NCI-H524 (cell line): ENCODE measurements at places on chromosomes 1 and 21.
A peak's percentile ranks its signal among the peaks of the same experiment; 100 is the strongest.

DNA sequence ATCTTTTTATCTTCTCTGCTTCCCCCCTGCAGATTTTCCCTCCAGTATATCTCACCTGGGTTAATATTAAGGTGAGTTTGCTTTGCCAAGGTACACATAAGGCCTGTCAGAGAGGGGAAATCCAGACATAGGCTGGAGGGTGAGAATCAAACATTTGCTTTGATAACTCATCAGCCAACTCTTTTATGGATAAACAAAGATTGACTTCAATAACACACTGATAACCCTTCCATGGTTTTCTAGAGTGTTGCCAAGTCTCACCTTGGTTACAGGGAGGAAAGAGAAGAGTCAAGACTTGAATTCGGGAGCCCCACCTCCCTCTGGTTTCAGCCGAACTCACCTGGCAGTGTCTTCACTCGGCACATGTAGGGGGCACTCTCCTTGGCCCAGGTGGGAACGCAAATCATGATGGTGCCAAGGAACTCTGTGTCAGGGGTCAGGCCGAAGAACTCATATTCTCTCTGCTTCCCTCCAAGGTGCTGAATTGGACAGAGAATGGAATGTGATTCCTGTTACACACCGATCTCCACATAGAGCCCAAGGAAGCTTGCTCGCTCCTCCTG, 15.1 kb downstream of the IL22RA1 start:
- no peak for DNase-seq

DNA sequence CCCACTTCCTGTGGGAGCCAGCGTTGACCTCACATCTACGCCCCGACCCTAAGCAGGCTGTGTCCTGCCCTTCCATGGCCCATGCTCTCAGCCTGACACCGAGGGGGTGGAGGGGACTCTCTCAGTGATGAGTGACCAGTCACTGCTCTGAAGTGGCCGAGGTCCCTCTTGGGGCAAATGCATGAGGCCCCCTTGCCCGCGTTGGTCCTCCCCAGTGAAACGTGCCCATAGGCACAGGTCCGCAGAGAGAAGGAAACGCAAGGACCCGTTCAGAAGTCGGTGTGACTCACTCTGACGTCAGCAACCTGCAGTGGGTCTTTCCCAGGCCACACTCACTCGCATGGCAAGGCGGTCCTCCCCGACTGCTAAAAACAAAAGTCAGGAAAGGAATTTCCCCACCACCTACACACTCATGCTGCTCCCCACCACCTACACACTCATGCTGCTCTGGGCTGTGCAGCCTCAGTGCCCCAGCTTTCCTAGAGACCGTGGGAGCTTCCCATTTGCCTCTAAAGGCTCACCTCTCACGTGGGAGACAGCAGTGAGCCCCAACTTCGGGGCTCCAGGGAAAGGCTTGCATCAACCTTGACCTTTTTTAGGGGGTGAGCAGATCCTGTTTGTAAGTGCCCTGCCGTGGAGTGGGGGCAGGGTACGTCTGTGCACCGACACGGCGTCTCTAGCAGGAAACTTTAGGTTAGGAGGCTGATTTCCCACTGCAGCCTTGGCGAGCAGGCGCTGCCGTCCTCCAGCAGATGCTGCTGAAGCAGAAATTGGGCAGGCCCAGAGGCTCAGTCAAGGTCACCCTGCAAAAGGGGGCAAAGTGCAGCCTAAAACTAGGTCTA, 11.4 kb downstream of the UBASH3A start:
- DNase-seq, result no peak

- no peak for DNase-seq
These were observed 25.5 kb upstream of the MTMR11 start for GRCh38 chr1:149962039-149962647.

DNA sequence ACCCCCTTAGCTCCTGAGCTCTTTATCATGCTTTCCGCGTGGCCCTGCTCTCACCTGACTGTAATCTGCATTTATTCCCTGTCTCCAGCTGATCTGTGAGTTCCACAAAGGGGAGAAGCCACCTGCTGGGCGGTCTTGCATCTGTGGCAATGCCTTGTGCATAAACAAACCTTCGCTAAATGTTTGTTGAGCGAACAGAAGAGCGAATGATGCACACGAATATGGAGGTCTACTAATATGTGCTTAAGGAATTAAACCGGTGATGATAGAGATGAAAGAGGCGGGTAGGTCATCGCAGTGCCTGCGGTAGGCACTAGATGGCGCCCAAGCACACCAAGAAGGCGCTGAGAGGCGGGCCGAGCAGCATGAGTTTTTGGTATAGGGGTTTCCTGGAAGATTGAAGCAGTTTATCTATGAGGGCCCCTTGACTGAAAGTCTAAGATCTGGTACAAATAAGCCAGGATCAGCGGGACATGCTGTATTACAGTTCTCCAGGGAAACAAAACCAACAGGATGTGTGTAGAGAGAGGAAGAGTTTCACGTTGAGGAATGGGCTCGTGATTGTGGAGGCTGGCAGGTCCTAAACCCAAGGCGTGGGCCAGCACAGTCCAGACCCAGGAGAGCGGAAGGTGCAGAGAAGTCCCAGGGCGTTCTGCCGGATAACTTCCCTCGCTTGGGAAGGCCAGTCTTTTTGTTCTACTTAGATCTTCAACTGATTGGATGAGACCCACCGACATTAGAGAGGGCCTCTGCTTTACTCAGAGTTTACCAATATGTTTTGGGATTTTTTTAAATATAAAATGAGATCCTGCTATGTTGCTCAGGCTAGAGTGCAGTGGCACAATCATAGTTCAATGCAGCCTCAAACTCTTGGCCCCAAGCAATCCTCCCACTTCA, 34.7 kb downstream of the TOMM20 start:
- DNase-seq, result peak; percentile 55

DNA sequence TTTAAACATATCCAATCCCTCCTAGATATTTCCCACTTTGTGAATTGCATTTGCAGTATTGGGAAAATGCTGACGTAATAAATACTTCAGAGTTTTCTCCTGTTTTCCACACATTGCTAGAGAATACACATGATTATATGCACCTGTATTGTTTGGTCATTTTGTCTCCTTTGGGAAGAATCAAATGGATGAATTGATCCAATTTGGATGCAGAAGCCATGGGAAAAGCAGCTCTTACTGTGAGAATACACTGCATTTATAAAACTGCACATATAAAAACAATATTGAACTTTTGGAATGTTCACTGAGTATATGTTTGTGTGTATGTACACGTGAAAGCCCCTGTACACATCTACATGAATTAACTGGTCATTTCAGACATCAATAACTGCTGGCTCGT, 306.6 kb upstream of the LYPLAL1 start:
- DNase-seq, result no peak

- DNase-seq, result peak; percentile 16
These were observed 20.8 kb downstream of the EPHA8 start for GRCh38 chr1:22584001-22584562.

DNA sequence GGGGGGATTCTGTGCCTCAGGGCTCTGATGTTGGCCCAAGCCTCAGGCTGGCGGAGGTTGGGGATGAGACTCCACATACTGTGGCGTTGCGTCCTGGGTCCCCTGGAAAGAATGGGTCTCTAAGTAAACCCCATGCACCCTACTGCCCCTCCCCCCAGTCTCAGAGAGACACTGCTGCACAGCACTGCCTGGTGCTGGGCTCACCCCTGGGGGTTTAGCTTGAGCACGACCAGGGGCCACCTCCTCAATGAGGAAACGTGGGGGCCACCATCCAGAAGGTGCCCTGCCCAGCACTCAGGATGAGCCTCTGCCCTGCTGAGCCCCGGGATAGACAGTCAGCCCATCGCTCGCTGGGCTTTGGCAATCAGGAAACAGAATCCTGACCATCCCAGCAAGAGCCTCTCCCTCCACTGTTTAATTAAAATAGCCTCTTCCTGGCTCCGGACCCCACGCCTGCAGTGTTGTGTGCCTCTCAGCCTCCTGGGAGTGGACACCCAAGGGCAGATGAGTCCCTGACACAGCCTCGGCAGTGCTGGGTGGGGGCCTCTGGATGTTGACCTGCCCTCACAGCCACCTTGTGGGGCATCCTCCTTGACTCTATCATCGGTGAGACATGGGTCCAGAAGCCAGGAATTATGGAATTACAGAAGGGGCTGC, 3.5 kb upstream of the KRTAP10-4 start:
- no peak for DNase-seq

GRCh38 chr1:40599926-40600325, 65.6 kb downstream of the RIMS3 start:
- DNase-seq, result no peak

DNA sequence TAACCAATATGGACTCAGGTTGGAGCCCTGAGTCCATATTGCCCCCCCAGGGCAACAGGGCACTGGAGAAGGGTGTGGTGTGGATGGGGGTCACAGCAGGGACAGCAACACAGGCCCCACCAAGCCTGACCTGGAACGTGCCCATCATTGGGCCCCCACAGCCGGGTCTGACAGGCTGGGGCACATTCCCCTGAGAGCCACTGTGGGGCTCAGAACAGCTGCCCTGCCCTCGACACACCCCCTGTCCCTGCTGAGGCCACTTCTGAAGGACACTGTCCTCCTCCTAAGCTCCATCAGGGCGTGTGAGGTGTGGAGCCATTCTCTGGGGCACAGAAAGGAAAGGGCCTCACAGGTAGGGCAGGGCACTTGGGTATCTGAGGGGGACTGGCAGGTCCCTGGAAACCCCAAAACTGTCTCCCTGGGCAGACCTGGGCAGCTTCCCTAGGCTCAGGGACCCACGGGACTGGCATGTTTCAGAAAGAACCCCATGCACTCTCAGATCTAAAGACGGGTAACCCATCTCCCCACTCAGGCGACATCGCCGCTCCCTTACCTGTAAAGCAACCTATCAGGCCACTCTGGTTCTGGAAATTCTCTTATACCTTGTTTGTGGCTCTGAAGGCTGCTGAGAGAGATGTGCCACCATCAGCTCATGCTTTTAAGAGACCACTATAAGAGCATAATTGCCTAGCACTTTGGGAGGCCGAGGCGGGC, 95.5 kb downstream of the DMRTB1 start:
- peak; percentile 12 for DNase-seq

GRCh38 chr1:46458190-46458589, 31.4 kb upstream of the DMBX1 start:
- no peak for DNase-seq

DNA sequence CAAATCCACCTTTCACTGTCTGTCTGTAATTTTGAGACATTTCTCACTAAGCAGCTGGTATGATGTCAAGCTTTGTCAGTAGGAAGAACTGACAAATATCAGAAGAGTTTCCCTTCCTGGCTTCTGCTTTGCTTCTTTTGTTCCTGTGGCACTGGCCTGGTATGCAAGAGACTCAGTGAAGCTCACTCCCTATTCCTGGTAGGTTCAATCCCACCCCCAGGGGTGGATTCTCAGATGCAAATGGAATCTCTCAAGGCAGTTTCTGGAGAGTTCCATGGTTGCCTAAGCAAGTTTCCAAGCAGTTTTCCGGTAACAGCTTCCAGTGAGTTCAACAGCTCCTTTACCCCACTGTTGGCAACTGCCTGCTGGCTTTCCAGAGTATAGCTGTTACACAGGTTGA, 683.4 kb downstream of the PTPRC start:
- DNase-seq, result no peak

DNA sequence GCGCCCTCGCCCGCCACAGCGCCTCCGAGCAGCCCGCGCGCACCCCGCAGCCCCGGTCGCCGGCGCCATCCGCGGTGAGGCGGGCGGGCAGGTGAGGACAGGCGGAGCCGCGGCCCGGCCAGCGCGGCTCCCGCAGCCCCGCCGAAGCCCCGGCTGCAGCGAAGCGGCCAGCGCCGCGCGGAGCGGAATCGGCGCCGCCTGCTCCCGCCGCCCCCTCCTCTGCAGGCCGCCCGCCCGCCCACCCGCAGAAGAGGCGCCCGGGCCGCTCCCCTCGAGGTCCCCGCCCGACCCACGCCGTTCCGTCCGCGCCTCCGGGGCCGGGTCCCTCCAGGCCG, 1.3 kb downstream of the PRDM16 start:
- DNase-seq, result no peak

DNA sequence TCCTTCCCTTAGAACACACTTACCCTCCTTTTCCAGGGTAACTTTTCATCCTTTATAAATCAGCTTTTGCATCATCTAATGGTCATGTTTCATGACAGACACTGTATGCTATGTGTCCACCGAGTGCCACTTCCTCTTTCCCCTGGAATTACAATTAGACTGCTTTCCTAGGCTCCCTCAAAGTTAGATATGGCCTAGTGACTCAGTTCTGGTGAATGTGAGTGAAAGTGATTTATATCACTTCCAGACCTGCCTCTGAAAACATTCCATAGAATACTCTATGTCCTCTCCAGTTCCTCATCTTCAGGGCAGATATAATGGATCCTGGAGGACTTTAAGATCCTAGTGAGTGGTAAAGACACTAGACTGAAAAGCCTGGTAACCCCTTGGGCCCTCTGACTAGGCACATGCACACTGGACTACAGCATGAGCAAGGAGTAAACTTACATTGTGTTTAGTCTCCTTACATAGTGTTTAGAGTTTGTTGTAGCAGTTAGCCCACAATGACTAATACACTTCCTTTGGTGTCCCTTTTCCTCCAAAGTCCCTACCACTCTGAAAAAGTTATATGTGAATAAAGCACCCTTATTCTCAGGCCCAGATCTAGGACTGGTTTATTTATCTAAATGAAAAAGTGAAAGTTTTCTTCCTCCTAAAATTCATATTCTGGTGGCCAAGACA, 59.3 kb downstream of the GPR88 start:
- no peak for DNase-seq

- no peak for DNase-seq
These were observed 21.3 kb downstream of the SYDE2 start for GRCh38 chr1:85179522-85179921.

GRCh38 chr1:29812408-29813135, 576.2 kb downstream of the PTPRU start:
- no peak for DNase-seq

DNA sequence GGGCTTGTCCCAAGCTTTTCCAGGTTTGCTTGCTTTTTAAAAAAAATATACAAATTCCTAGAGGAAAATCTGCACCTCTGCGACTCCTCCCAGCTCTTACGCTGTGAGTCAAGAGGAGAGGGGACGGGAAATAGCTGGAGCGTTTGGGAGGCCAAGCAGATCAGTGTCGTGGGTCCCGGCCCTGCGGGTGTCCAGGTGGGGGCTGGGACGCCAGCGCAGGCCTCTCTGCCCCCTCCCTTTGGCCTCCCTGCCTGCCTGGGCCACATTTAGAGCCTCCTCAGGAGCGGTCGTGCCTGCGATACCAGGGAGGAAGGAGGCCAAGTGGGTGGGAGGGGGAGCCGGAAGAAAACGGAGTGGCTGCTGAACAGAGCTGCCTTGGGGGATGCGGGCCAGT, 9.0 kb downstream of the WNT4 start:
- DNase-seq, result no peak

GRCh38 chr1:82388679-82389078, 587.9 kb downstream of the ADGRL2 start:
- DNase-seq, result peak; percentile 54

- DNase-seq, result no peak
These were observed 3.0 kb upstream of the AIM2 start for GRCh38 chr1:159079525-159079924.

GRCh38 chr21:46036696-46037330, 55.2 kb downstream of the COL6A1 start:
- DNase-seq, result no peak
